A549 (cell line): ENCODE measurements at places on chromosomes 6 and 20. TPM values are rescaled to one million over a fixed set of nuclear protein-coding genes. Genes with fewer than 3 reads are reported as not detected.

The TSBP1 gene
- not detected in 3 replicates for polyA plus RNA-seq

The GTSF1L gene
- polyA plus RNA-seq = not detected in 3 replicates

The SCUBE3 gene
- 0.07 to 0.13 TPM (median 0.09 TPM) in 3 replicates for polyA plus RNA-seq

The OR2J2 gene
- polyA plus RNA-seq = not detected in 3 replicates

The MMP24 gene
- polyA plus RNA-seq = 33.3 to 39.4 TPM (median 37.4 TPM) in 3 replicates

The BPIFA1 gene
- polyA plus RNA-seq = not detected in 3 replicates

The TFAP2A gene
- polyA plus RNA-seq = 26.0 to 31.4 TPM (median 26.9 TPM) in 3 replicates

The PRR18 gene
- polyA plus RNA-seq = 0.04 to 0.08 TPM (median 0.08 TPM) in 3 replicates

The ZBP1 gene
- polyA plus RNA-seq = 0.05 to 0.07 TPM (median 0.05 TPM) in 3 replicates

The FHL5 gene
- not detected in 3 replicates for polyA plus RNA-seq

The ELOVL4 gene
- 0.83 to 1.1 TPM (median 1.1 TPM) in 3 replicates for polyA plus RNA-seq

The KHDRBS2 gene
- not detected in 3 replicates for polyA plus RNA-seq

The MUCL3 gene
- 0.03 to 0.08 TPM (median 0.04 TPM) in 3 replicates for polyA plus RNA-seq

The COL19A1 gene
- polyA plus RNA-seq = not detected in 3 replicates

The DYNLT2 gene
- 1.1 to 1.4 TPM (median 1.1 TPM) in 3 replicates for polyA plus RNA-seq

The PRICKLE4 gene
- polyA plus RNA-seq = 0.95 to 1.6 TPM (median 1.5 TPM) in 3 replicates

The ZSCAN12 gene
- 1.8 to 1.9 TPM (median 1.9 TPM) in 3 replicates for polyA plus RNA-seq

The CLVS2 gene
- 0.01 to 0.04 TPM in 2 of 3 replicates, not detected in the other for polyA plus RNA-seq

The MICB gene
- polyA plus RNA-seq = 5.9 to 7.0 TPM (median 6.8 TPM) in 3 replicates

The GRIK2 gene
- polyA plus RNA-seq = 0.51 to 0.65 TPM (median 0.55 TPM) in 3 replicates

The F13A1 gene
- polyA plus RNA-seq = not detected in 3 replicates

The UNC5CL gene
- 0.79 to 1.2 TPM (median 1.1 TPM) in 3 replicates for polyA plus RNA-seq

The DACT2 gene
- polyA plus RNA-seq = 0.85 to 1.5 TPM (median 1.5 TPM) in 3 replicates

The DLK2 gene
- 2.2 to 2.6 TPM (median 2.5 TPM) in 3 replicates for polyA plus RNA-seq

The DNAH8 gene
- not detected in 3 replicates for polyA plus RNA-seq

The CAGE1 gene
- 0.09 to 0.16 TPM in 2 of 3 replicates, not detected in the other for polyA plus RNA-seq

The PGC gene
- not detected in 3 replicates for polyA plus RNA-seq

The ARMC2 gene
- 1.9 to 2.3 TPM (median 2.1 TPM) in 3 replicates for polyA plus RNA-seq

The THBS2 gene
- polyA plus RNA-seq = 0.01 TPM in 1 of 3 replicates, not detected in the others

The EYS gene
- polyA plus RNA-seq = 0.03 to 0.05 TPM in 2 of 3 replicates, not detected in the other

The COL12A1 gene
- polyA plus RNA-seq = 5.6 to 7.5 TPM (median 6.3 TPM) in 3 replicates

The CEP162 gene
- 2.0 to 2.6 TPM (median 2.1 TPM) in 3 replicates for polyA plus RNA-seq

The UBD gene
- polyA plus RNA-seq = 0.41 to 1.2 TPM (median 0.69 TPM) in 3 replicates

The SLC22A23 gene
- 5.1 to 6.3 TPM (median 6.2 TPM) in 3 replicates for polyA plus RNA-seq

The SPAG4 gene
- 2.6 to 4.6 TPM (median 4.4 TPM) in 3 replicates for polyA plus RNA-seq

The ID4 gene
- polyA plus RNA-seq = 1.4 to 6.1 TPM (median 4.7 TPM) in 3 replicates

The SLC22A16 gene
- polyA plus RNA-seq = not detected in 3 replicates

The SLC44A4 gene
- not detected in 3 replicates for polyA plus RNA-seq

The PDYN gene
- 0.04 TPM in 1 of 3 replicates, not detected in the others for polyA plus RNA-seq

The TP53TG5 gene
- not detected in 3 replicates for polyA plus RNA-seq

The PIGU gene
- polyA plus RNA-seq = 26.0 to 27.8 TPM (median 26.2 TPM) in 3 replicates

The RUNX2 gene
- 0.83 to 0.94 TPM (median 0.83 TPM) in 3 replicates for polyA plus RNA-seq

The TMEM239 gene
- not detected in 3 replicates for polyA plus RNA-seq

The ULBP3 gene
- 2.0 to 2.7 TPM (median 2.1 TPM) in 3 replicates for polyA plus RNA-seq
